ENCODE measurements at places on chromosomes 12 and 14. TPM values are rescaled to one million over a fixed set of nuclear protein-coding genes. Genes with fewer than 3 reads are reported as not detected.
A peak's percentile ranks its signal among the peaks of the same experiment; 100 is the strongest.

Gene LDHB
- total RNA-seq: 1,454 TPM

Gene KRT72
- total RNA-seq: 0.17 TPM

Gene KRT4
- not detected for total RNA-seq

Gene RFLNA
- total RNA-seq: not detected

Gene SAMD15
- total RNA-seq: 1.9 TPM

Gene B4GALNT1
- total RNA-seq: 31.3 TPM

Gene TUNAR
- total RNA-seq: not detected

Gene P2RX2
- not detected for total RNA-seq

Gene RERG
- total RNA-seq: not detected

Gene PKP2
- 21.5 TPM for total RNA-seq

Gene TBX3
- total RNA-seq: 12.8 TPM

Gene CLEC2D
- 1.9 TPM for total RNA-seq

GRCh38 chr14:60757567-60758002 is 23.0 kb downstream of the MNAT1 start:
- no peak overlapping the region for H3K4me3 ChIP-seq
- H3K4me1 ChIP-seq: peaks cover 26% of the 10 kb centered on the region
- no peak for DNase-seq
- H3K36me3 ChIP-seq: no peaks in the 10 kb centered on the region
- H3K27me3 ChIP-seq: no peaks in the 10 kb centered on the region

- H3K27me3 ChIP-seq: no peaks in the 10 kb centered on the region
- H3K4me3 ChIP-seq: no peak overlapping the region
Observed at GRCh38 chr12:111443586-111443985, 37.9 kb downstream of the SH2B3 start.

- DNase-seq: no peak
- no peak overlapping the region for H3K4me3 ChIP-seq
Observed at GRCh38 chr12:99332936-99333591, 314.5 kb upstream of the GARIN6 start.

GRCh38 chr12:90360300-90360699 is 594.7 kb downstream of the CCER1 start:
- no peaks in the 10 kb centered on the region for H3K4me1 ChIP-seq
- no peaks in the 10 kb centered on the region for H3K27me3 ChIP-seq
- H3K27ac ChIP-seq: no peak overlapping the region
- H3K4me3 ChIP-seq: no peak overlapping the region

GRCh38 chr12:123960856-123961255 is 11.8 kb downstream of the CCDC92 start:
- no peaks in the 10 kb centered on the region for H3K27me3 ChIP-seq
- H3K36me3 ChIP-seq: no peaks in the 10 kb centered on the region
- no peaks in the 10 kb centered on the region for H3K4me1 ChIP-seq
- no peak for DNase-seq

- no peaks in the 10 kb centered on the region for H3K4me1 ChIP-seq
- no peaks in the 10 kb centered on the region for H3K36me3 ChIP-seq
- no peaks in the 10 kb centered on the region for H3K27me3 ChIP-seq
Observed at GRCh38 chr12:87094356-87094755, 838.2 kb upstream of the MGAT4C start.

DNA sequence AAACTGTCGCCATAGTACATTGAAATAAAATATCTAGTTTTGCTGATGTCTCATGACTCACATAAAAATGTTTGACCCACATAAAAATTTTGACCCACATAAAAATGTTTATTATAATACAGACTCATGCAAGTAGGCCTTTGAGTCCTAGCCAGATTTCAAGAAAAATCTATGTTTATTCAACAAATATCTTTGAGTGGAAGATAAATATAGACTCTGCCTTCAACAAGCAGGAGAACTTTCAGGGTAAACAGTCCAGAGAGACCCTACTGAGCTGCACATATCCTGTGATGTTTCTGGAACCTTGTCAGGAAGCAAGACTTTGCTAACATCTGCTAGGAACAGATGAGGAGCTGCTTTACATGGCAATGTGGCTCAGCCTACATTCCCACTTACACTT is 283.1 kb downstream of the MDGA2 start:
- no peaks in the 10 kb centered on the region for H3K4me1 ChIP-seq
- no peaks in the 10 kb centered on the region for H3K27me3 ChIP-seq
- H3K4me3 ChIP-seq: no peak overlapping the region

DNA sequence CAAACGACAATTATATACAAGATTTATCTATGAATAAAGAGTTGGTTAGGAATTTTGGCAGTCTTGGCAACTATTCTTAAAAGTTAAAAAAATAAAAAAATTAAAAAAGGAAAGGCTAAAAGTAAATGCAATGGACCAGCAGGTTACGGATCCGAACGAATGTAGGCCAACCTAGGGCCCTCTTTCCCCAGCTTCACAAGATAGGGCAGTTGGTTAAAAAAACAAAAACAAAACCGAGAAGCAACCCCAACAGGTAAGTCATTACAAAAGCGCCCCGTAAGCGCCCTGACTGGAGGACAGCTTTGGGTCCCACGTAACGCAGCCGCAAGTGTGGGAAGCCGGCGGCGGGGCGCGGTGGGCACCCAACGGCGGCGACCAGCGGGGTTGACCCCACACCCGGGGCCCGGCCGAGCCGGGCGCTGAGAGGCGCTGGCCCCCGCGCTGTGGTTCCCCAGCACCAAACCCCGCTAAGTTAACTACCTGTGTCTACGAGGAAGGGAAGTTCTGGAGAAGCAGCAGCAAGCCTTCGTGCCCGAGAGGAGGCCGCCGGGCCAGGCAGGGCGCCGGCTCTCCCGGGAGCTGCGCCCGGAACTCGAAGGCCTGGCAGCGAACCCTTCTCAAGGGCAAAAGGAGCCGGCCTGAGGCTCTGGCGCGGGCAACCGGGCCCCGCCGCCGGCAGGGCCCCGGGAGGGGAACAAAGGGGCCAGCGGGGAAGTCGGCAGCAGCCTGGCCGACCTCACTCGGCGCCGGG is 882 bp downstream of the HECTD1 start:
- H3K27me3 ChIP-seq: no peaks in the 10 kb centered on the region
- no peak for DNase-seq
- peak overlapping the region; percentile 83 for H3K4me3 ChIP-seq
- H3K36me3 ChIP-seq: no peaks in the 10 kb centered on the region

DNA sequence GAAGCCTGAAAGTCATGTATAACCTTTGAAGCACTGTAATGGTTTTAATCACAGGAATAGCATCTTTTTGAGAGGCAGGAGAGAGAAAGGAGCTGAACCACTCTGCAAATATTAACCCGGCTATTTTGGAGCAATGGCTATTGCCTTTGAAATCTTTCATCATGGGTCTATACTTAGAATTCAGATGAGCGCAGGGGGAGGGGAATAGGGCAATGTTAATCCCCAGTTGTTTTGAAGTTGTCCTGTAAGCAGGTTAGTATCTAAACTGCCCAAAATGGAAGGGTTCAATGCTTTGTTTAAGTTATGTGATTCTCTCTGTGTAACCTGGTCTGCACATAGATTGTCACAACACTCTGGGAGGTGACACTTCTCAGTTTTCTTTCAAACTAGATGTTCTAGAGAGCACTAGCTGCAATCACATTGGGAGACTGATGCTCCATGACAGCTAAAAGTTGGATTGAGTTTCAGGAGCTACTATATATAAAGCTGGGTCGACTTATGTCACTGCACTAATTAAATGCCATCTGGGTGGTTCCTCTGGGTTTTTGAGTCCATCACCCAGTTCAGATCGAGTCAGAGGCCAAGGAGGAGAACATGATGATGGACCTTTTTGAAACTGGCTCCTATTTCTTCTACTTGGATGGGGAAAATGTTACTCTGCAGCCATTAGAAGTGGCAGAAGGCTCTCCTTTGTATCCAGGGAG is at the start of gene MYF6:
TSS of gene MYF6 (plus strand) at position 509 of the 704 bp plus-strand sequence. CDS start at position 595, 86 bp downstream.
- no peak within 1 kb of the TSS for H3K4me3 ChIP-seq
- H3K27ac ChIP-seq: no peak within 1 kb of the TSS
- no peaks in the 10 kb centered on the region for H3K36me3 ChIP-seq
- no peaks in the 10 kb centered on the region for H3K27me3 ChIP-seq
- no peak for DNase-seq

GRCh38 chr12:58028294-58028693 is 86.9 kb downstream of the ATP23 start:
- H3K36me3 ChIP-seq: no peaks in the 10 kb centered on the region
- peaks cover 4% of the 10 kb centered on the region for H3K4me1 ChIP-seq
- no peaks in the 10 kb centered on the region for H3K27me3 ChIP-seq
- H3K4me3 ChIP-seq: no peak overlapping the region
- DNase-seq: no peak
- no peak overlapping the region for H3K27ac ChIP-seq

- H3K27me3 ChIP-seq: no peaks in the 10 kb centered on the region
- no peak overlapping the region for H3K27ac ChIP-seq
- no peak overlapping the region for H3K4me3 ChIP-seq
- no peaks in the 10 kb centered on the region for H3K4me1 ChIP-seq
- H3K36me3 ChIP-seq: no peaks in the 10 kb centered on the region
- no peak for DNase-seq
Observed at GRCh38 chr14:92993302-92993701, 70.4 kb downstream of the CHGA start.

GRCh38 chr12:109735051-109735521 is 21.5 kb downstream of the FAM222A start:
- no peak overlapping the region for H3K4me3 ChIP-seq
- H3K36me3 ChIP-seq: no peaks in the 10 kb centered on the region
- H3K4me1 ChIP-seq: no peaks in the 10 kb centered on the region
- no peaks in the 10 kb centered on the region for H3K27me3 ChIP-seq
- DNase-seq: no peak

- H3K36me3 ChIP-seq: no peaks in the 10 kb centered on the region
- DNase-seq: no peak
- no peaks in the 10 kb centered on the region for H3K4me1 ChIP-seq
Observed at GRCh38 chr14:101823066-101823465, 61.6 kb downstream of the PPP2R5C start.

DNA sequence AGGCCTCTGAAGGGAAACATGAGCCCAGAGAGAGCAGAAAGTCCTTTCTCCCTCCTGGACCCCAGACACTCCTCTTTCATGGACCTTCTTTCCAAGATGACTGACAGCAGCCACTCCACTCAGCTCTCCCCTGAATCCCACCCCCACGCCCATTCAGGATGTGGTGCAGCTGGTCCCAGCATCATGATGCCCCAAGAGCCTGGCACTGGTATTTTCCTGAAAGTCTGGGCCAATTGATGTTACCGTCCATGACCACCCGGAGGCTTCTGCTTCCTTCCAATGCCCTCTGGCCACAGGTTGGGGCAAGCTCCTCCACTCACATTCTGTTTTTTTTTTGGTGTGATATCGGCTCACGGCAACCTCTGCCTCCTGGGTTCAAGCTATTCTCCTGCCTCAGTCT is 112.6 kb downstream of the CALM1 start:
- H3K4me1 ChIP-seq: peaks cover 32% of the 10 kb centered on the region
- DNase-seq: no peak
- H3K36me3 ChIP-seq: no peaks in the 10 kb centered on the region
- no peak overlapping the region for H3K4me3 ChIP-seq
- no peaks in the 10 kb centered on the region for H3K27me3 ChIP-seq

DNA sequence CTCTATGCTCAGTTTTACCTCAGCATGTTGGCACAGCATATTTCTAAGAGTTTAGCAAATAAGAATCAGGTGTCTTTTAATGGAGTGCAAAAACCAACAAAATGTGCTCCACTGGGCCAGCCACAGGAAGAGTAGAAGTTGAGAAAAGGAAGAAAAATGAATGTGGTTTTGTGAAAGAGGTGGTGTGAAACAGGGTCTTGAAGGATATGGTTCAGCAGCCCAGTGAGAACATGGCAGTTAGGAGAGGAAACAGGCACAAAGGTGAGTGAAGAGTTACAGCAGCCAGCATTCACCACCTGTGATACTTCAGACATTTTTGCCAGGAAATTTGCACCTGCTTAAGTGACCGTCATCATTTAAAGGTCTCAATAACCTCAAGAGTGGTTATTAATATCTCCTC is 2.4 kb downstream of the STAB2 start:
- no peak overlapping the region for H3K27ac ChIP-seq
- no peaks in the 10 kb centered on the region for H3K27me3 ChIP-seq
- DNase-seq: no peak
- no peaks in the 10 kb centered on the region for H3K36me3 ChIP-seq
- H3K4me1 ChIP-seq: no peaks in the 10 kb centered on the region

DNA sequence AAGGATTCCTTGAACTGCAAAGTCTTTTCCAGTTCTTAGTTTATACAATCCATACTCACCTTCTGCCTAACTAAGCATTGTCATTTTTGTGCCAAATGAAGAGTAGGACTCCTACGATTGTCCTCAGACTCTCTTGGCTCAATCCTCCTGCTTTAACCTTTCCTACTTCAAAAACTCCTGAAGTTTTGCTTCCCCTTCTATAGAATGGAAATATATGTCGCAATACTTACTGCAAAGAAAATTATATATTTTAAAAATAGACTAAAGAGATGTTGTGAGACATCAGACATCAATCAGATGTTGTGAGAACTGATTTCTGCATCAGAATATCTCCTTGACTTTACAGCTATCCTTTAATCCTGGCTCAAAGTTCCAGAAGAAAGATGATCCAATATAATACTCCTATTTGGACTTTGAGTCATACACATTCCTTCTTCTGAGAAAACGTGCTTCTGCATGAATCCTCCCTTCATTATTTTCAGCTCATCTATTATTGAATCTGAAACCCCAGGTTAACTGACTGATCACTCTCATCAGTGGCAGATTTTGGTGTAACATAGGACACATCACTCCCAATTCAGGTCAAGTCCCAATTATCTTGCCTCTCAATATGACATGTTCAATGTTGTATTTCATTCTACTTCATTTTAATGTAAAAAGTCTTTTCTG is 48.8 kb downstream of the A2M start:
- H3K27me3 ChIP-seq: no peaks in the 10 kb centered on the region
- H3K27ac ChIP-seq: no peak overlapping the region
- H3K4me1 ChIP-seq: peaks cover 8% of the 10 kb centered on the region
- H3K36me3 ChIP-seq: no peaks in the 10 kb centered on the region

- no peaks in the 10 kb centered on the region for H3K36me3 ChIP-seq
- H3K4me1 ChIP-seq: 0 out of 2 replicates have a peak, but pooled peaks cover 2% of the 10 kb centered on the region
Observed at GRCh38 chr12:27083861-27084394, 1.6 kb upstream of the C12orf71 start.

DNA sequence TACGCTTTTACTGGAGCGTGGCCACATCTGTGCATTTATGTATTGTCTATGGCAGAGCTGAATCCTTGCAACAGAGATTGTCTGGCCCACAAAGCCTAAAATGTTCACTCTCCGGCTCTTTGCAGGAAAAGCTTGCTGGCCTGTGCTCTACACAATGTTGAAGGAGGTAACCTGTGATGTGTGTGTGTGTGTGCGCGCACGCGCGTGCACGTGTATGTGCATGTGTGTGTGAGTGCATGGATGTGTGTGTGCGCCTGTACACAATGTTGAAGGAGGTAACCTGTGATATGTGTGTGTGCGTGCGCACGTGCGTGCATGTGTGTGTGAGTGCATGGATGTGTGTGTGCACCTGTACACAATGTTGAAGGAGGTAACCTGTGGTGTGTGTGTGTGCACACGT is 62.7 kb downstream of the RFLNA start:
- H3K4me1 ChIP-seq: no peaks in the 10 kb centered on the region
- peaks cover 22% of the 10 kb centered on the region for H3K36me3 ChIP-seq
- no peak overlapping the region for H3K27ac ChIP-seq
- H3K4me3 ChIP-seq: no peak overlapping the region

DNA sequence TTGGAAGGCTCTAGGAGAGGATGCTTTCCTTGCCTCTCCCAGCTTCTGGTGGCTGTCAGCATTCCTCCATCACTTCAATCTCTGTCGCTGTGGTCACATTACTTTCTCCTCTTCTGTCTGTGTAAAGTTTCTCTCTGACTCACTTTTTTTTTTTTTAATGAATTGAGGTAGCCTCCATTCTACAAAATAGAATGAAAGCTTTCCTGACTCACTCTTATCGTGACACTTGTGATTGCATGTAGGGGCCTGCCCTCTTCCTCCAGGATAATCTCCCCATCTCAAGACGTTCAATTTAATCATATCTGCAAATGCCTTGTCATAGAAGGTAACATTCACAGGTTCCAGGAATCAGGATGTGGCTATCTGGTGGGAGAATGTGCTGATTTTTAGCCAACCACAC is 153.5 kb upstream of the HMGA2 start:
- H3K27ac ChIP-seq: peak overlapping the region; percentile 62
- no peaks in the 10 kb centered on the region for H3K36me3 ChIP-seq
- peaks cover 76% of the 10 kb centered on the region for H3K4me1 ChIP-seq
- no peaks in the 10 kb centered on the region for H3K27me3 ChIP-seq

Data from HCT116 (cell line).